Motor neuron (in vitro differentiated cells): ENCODE measurements at places on chromosomes 6 and 20. TPM values are rescaled to one million over a fixed set of nuclear protein-coding genes. Genes with fewer than 3 reads are reported as not detected.

DNA sequence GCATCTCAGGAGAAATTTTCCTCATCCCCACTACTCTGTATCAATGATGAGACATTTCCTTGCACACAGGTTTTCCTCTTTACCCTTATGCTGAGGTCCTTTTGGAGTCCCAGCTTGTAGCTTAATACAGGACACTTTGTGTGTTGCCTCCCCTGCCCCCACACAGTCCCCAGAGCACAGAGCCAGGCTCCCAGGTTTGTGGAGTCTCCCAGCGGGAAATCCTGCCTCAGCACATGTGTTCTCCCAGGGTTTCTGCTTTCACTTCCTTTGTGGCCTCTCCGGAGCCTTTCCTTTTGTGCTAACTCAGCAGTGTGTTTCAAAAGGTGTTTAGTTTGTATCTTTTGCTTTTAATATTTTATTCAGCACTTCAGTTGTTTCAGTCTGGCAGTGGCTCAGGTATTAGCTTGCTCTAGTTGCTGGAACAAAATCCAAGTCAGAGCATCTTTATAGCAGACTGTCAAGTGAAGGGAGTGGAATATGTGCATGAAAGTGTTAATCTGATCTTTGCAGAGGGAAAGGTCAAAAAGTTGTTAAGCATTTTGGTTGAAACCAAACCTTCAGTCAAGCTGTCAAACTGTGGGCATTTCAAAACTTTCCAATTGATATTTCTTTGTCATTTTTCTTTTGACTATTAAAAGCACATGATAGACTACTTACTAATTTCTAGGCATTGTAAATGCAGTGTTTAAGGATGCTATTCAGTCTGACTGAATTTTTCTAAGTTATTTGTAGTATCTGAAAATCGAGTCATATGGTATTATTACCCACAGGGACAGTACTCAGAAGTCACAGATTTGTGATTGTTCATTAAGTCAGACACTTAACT, 8.6 kb downstream of the SNX9 start:
- peak; percentile 20 for ATAC-seq

DNA sequence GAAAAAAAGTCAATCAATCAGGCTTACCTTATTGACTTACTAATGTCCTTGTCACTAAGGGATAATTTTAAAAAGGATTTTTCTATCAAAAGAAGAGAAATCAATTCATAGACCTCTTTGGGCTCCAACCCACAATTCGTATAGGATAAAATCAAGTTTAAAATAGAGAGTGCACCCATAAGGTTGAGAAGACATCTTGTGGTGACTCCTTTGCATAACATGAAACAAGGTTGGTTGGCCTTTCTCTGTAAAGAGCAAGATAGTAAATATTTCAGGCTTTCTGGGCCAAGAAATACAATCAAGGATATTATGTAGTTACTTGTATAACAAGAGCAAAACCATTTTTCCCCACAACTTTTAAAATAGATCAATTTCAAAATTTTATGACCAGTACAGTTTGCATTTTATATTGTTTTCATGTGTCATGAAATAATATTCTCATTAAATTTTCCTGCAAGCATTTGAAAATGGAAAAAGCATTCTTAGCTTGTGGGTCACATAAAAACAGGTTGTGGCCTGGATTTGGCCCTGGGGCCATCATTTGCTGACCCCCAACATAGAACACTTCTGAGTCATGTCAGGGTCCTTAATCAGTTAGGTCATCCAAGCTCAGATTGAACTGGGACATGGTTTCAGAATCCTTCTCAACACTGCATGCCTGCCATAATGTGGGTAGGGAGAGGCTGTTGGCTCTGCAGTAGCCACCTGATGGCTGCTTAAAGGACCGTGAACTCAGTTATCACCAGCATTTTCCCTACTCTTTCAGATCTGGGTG, 76.7 kb downstream of the MYB start:
- no peak for ATAC-seq

The CLDN20 gene
- 1.2 and 2.1 TPM in 2 replicates for total RNA-seq

DNA sequence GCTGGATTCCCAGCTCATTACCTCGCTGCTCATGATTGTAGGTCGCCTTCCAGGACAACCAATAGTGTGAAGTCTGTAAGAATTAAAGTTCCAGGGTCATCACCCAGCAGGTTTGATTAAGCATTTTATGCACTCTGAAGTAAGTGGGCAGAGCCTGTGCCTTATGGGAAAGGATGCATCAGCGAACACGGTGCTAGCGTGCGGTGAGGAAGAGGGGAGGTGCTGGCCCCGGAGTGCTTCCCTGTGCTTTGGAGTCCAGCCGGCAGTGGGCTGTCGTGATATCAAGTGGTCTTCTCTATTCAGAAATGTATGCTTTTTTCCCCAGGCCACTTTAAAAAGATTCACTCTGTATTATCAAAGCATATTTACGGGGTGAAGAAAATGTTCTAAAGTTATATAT, 16.0 kb downstream of the DUSP22 start:
- ATAC-seq: no peak

The PAX1 gene
- 0.06 TPM in 1 of 2 replicates, not detected in the other for total RNA-seq

The AVP gene
- total RNA-seq: not detected in 2 replicates

- ATAC-seq: no peak
Measured at GRCh38 chr6:62891065-62891647, 320.1 kb upstream of the FKBP1C start.
